ENCODE measurements at places on chromosomes 5 and 9. TPM values are rescaled to one million over a fixed set of nuclear protein-coding genes. Genes with fewer than 3 reads are reported as not detected.

The C9orf72 gene
- total RNA-seq, result 21.0 TPM

The DDX4 gene
- not detected for total RNA-seq

DNA sequence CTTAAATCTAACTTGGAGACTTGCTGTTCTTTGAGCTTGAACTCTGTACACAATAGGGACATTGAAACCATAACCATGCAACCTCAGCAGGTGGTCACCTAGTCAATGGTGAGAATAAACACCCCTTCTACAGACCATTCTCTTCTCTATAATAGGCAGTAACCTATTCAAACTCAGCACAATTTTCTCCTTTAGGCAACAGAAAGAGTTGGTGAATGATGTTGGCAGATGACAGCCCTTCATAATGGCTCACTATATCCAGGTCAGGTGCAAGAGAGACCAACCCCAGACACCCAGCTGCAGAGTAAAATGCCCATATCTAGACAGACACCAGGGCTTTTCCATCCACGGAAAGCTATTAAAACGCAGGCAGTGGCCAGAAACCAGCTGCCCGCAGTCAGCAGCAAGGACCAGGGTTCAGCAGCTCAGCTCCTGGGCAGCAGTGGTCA, 106.7 kb downstream of the SERINC5 start:
- DNase-seq, result no peak

DNA sequence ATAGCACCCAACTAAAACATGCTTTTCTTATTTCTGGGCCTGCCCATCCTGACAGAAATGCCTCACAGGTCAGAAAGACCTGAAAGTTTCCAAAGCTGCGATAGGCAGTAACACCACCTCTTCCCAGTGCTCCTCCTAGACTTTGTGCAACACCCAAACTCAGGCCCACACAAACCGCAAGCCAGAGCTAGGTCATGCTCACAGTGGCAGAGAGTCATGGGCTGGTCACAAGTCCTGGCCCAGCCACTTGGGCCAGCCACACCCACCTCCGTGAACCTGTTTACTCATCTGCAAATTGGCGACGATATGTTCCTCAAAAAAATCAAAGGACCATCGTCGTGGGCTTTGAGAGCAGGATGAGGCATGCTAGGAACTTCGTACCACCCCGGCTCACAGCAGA, 44.0 kb upstream of the SLC25A51 start:
- DNase-seq, result no peak

DNA sequence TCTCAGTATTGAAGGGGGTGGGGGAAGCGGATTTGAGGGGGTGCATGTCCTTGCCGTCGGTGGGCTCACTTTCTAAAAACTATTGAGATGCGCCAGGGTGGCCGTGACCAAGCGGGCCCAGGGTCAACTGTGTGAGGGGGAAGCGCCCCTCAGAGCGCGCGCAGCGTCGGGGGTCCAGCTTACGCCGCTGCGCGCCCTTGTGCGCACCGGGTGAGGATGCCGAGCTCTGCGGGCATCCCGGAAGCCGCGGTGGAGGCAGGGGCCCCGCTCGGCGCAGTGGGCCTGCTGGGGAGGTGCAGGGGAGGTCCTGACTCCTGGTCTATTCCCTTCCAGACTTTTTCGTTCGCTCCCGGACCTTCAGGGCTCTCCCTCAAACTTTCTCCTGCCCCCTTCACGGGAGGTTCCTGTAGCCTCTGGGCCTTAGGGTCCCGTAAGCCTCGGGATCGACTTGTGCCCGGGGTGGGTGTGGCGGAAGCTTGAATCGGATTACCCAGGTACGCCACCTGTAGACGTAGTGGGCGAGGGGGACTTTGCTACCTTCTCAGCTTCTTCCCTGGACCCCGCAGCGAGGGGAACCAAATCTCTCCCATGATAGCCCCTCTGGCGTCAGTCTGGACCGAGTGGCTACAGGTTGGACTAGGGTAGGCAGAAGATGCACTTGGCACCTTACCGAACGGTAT, 2.5 kb upstream of the PRDM6 start:
- DNase-seq, result no peak

- no peak for DNase-seq
These were observed 5.1 kb downstream of the TTC23L start for GRCh38 chr5:34844106-34844505.

GRCh38 chr9:83061036-83061435, 1.9 kb downstream of the RASEF start:
- no peak for DNase-seq

- DNase-seq, result no peak
These were observed 159.3 kb downstream of the GABBR2 start for GRCh38 chr9:98549401-98549800.

DNA sequence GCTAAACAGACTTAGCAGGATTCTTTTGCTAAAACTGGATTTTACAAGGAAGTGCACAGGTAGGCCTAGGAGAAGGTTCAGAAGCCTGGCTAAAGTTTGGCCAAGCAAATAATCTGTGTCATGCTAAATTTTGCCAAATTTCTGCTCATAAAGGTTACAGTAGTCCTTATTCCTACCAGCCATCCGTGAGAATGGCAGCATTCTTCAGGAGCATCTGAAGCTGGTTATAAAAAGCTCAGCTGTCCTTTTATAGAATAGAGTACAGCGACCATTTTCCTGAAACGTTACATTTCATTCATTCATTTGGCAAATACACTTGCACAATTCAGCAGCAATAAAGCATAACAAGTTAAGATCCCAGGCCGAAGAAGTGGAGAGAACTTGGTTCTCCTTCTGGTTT, 6.9 kb downstream of the GSN start:
- no peak for DNase-seq

DNA sequence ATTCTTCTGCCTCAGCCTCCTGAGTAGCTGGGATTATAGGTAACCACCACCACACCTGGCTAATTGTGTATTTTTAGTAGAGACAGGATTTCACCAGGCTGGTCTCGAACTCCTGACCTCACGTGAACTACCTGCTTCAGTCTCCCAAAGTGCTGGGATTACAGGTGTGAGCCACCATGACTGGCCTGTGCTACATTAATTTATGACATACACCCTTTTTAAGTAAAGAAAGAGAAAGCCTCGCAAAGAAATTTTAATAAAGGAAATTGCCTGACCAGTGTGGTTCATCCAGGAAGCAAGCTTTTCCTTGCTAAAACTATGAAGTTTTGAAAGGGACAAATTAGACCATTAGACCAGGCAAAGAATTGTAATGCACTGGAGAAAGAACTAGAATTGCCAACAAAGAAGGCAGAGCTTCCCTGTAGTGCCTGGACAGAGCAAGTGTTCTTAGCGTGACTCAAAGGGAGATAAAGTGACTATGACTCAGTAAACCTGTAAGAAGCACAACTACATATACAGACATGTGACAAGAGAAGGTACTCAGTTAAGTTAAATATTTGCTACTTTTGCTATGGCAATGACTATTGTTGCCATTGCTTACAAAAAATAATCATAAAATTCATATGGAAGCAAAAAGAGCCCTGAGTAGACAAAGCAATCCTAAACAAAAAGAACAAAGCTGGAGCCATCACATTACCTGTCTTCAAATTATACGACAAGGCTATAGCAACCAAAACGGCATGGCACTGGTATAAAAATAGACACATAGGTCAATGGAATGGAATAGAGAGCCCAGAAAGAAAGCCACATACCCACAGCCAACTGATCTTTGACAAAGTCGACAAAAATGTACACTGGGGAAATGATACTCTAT, 54.6 kb downstream of the FYB1 start:
- DNase-seq, result no peak

GRCh38 chr5:61048534-61048933, 103.5 kb downstream of the NDUFAF2 start:
- DNase-seq, result no peak

DNA sequence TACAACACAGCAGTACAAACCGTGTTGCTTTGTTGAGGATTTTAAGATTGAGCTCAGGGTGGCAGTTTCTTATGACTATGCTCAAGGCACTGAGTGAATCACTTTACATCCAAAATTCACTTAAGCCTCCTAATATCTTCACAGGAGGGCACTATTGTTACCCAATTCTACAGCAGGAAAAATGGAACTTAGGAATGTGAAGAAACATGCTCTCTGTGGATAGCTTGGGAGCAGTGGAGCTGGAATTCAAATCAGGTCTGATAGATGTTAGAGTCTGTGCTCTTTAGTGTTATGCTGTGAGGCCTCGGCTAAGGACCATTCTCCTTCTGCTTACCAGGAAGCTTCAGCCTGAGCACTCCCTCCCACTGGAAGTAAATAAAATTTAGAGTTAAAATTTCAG, 18.7 kb upstream of the HMHB1 start:
- no peak for DNase-seq

DNA sequence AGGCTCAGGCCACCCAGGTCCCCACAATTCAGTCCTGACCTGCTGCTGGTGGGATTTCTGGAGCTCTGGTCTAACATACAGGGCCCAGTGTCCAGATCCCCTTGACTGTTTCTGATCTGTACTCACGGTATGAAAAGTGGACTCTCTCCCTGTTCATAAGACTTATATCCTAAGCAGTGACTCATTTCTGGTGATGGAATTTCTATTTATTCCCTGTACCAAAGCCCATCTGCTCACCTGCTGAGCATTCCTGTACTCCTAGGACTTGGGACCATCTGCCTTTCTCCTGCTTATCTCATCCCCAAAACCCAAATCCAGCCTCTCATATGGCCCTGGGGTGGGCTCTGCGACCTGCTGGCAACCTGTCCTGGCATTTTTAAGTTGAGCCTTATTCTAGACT, 86.6 kb downstream of the APBA1 start:
- no peak for DNase-seq

DNA sequence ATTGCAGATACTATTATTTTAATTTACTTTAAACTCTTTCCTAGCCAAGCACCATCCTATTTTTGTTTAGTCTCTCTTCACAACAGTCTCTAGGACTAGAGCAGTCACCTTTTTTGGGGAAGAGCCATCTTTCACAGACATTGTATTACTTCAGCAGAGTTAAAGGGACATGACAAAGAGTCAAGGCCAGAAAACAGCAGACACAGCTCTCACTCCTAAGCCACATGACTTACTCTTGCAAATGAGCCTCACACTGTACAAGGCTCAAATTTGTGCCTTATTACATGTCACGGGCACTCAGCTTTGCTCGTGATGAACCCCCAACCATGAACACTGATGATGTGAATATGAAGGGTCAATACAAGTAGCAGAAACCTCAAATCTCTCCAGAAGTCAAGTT, 104.3 kb downstream of the ZNF608 start:
- no peak for DNase-seq

- DNase-seq, result no peak
These were observed 62.0 kb upstream of the STARD4 start for GRCh38 chr5:111574311-111574710.

- no peak for DNase-seq
These were observed 2.7 kb downstream of the RGMB start for GRCh38 chr5:98776066-98776705.

Data from sigmoid colon (tissue), 7 donors.